Naive B cell (primary cell): ENCODE measurements at places on chromosomes 7 and 10.

DNA sequence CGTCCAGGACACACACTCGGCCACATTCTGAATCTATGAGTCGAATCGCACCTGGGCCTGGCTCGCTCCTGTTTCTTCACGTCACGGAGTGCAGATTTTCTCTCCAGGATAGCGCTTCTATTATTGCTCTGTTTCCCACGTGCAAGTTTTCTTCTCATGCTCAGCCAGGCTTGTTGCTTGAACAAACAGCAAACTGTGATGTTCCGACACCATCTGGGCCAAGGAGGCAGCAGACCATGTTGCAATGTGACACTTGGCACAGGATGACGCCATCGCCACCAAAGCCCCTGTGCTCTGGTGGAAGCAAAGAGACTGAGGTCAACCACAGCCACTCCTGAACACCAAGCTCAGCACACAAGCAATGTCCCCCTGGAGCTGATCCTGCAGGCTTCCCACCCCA is 507.1 kb upstream of the ADARB2 start:
- no peak for DNase-seq

DNA sequence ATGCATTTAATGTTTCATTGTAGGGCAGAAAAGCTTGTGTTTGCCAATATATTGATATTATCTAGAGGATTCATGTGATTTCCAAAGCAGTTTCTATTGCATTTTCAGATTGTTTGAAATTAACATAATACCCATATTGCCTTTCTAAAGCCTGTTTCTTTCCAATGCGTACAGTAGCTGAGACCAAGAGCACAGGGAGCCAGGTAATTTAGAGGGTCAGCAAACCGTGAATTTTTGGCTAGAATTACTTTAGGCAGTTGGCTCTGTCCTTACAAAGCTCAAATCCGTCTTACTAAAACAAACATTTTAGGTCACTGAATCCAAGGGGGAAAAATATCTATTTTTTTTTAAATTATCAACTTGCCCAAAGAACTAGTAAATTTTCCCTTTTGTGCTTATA is 604.9 kb upstream of the ADARB2 start:
- no peak for DNase-seq

- DNase-seq: no peak
These were observed 5.2 kb upstream of the HMX2 start for GRCh38 chr10:123142701-123143161.

GRCh38 chr10:71038091-71038633 is 149.8 kb upstream of the PCBD1 start:
- DNase-seq: no peak

- no peak for DNase-seq
These were observed 10.7 kb upstream of the ACTA2 start for GRCh38 chr10:88963318-88963717.

DNA sequence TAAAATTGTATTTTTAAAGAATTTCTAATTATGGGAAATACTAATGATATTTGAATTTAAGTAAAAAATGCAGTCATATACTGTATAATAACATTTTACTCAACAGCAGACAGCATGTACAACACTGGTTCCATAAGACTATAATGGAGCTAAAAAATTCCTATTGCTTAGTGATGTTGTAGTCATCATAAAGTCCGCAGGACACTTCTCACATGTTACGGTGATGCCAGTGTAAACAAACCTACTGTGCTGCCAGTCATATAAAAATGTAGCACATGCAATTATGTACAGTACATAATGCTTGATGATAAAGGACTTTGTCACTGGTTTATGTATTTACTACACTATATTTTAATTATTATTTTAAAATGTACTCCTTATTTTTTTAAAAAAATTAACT is 629.3 kb downstream of the IPMK start:
- DNase-seq: no peak

DNA sequence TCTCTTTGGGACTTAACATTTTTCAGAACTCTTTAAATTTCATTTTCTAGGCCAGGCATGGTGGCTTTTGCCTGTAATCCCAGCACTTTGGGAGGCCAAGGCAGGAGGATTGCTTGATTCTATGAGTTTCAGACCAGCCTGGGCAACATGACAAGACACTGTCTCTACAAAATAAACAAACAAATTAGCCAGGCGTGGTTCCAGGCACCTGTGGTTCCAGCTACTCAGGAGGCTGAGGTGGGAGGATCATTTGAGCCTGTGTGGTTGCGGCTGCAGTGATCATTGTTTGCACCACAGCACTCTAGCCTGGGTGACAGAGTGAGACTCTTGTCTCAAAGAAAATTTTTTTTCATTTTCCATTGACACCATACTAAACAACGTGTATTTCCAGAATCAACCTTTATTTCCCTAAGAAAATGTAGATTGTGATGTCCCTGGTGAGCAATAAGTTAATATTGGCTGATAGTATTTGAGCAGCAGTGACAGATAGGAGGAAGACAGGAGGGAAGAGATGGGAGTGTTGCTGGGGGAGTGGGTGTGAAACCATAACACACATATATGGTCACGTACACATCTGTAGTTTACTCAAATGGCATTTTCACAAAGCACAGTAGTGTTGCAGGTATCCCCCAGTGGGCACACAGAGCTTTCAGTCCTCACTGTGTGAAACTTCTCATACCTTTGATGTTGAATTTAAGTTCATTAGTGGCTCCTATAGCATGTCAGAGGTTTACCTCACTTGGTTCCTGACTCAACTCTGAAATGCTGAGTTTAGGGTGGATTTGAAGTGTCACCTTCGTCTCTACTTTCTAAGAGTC is 205.6 kb downstream of the AUTS2 start:
- no peak for DNase-seq

DNA sequence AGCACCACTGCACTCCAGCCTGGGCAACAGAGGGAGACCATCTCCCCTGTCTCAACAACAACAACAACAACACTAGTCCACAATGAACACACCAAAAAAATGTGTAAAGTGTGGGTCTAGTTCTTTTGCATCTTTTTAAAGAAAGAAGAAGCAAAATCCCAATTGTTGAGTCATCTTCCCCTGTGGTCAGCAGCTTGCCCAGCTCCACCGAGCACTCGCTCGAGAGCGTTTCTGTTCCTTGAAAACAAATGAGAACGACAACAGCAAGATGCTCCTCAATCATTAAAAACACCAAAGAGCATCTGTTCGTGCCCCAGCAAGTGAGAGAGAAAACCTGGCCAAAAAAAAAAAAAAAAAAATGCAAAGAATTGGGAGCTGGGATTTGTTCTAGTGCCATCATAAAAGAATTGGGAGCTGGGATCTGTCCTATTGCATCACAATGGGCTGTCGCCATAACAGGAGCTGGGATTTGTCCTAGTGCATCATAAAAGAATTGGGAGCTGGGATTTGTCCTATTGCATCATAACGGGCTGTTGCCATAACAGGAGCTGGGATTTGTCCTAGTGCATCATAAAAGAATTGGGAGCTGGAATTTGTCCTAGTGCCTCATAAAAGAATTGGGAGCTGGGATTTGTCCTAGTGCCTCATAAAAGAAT is 118.1 kb downstream of the PTPRN2 start:
- no peak for DNase-seq

DNA sequence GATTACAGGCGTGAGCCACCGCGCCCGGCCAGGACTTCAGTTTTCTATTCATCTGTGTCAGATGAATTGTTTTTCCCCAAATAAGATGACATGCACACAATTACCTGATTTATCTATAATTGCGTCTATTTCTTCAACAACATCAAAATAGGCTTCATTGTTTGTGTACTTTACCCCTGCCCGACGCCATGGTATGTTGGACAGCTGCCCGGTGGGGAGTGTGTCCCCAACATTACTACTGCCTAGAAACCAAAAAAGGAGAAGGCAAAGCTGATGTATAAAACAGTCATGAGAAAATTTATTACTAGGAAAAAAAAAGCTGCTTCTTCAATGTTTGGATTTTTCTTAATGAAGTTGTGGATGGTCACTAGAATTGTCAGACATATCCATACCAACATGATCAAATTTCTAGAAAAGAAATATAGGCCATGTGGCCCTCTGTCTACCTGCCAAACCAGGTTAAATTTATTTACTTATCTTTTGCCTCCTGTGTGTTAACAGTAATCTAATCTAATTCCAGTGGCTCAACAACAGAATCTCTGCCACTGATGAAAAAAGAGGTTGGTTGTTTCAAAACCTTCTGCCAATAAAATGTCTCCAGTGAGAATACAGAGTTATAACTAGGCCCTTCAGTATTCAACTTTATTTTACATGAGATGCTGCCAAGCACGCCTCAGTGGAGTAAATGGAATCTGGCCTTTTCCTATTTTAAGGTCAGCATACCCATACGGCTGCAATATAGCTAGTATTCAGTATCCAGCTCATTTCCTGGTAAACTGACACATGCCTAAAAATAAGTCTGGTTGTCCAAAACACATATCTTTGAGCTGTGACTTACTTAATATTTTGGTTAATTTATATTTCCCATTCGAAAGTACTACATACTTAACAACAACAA is 16.5 kb downstream of the AP3M1 start:
- no peak for DNase-seq

DNA sequence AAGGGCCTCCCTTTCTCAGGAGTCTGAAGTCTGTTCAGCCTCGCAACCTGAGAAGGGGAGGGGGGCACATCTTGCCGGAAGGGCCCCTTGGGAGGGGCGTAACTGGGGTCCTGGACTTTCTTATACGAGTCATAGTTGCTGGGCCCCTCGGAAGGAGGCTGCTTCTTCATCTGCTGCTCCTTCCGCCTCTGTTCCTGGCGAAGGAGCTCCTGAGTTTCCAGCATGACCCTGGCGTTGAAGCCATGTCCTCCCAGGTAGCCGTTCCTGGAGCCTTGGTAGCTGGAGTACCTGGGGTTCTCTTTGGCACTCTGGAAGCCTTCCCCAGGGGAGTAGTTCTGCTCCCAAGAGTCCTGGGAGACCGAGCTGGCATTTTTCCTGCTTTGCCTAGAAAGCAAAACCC is 703.9 kb downstream of the PARD3 start:
- no peak for DNase-seq

DNA sequence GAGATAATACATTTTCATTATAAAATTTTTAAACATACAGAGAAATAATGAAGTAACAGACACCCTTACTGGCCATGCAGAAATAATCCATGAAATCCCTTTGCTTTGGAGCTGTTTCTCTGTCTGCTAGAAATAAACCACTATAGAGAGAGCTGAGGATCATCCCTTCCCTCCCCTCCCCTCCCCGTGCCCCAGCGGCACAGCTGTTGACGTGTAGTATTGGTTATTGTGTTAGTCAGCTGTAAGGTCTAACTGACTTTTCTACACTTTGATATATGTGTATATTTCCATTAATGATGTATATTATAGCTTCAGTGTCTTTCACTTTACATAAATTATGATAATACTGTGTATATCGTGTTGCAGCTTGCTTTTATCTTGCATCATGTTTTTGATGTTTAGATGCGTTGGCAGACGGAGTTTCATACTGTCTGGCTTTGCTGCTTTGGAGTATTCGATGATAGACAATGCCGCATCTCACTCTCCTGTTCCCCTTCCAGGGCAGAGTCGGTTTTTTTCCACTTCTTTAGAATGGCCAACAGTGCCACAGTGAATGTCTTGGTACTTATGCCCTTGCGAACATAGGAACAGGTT is 27.4 kb upstream of the GRID1 start:
- DNase-seq: no peak

- DNase-seq: no peak
These were observed 6.0 kb downstream of the GPR158 start for GRCh38 chr10:25180801-25181200.

DNA sequence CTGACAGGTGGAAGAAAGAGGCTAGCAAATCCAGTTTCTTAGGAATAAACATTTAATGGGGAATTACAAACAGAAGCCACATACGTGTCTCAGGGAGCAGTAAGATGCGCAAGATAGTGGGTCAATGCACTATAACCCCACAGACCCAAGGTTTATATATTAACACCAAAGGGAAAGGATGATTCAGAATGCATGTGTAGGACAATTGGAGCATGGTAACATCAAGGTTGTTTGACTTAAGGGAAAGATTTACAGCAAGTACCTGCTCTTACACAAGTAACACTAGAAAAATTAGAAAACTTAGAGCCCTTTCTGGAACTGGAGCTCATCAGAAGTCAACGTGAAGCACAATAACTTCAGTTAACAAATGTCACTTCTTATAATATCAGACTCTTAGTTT is 161.1 kb upstream of the ZWINT start:
- DNase-seq: no peak

- no peak for DNase-seq
These were observed 114.1 kb downstream of the ABCA13 start for GRCh38 chr7:48285373-48285772.

DNA sequence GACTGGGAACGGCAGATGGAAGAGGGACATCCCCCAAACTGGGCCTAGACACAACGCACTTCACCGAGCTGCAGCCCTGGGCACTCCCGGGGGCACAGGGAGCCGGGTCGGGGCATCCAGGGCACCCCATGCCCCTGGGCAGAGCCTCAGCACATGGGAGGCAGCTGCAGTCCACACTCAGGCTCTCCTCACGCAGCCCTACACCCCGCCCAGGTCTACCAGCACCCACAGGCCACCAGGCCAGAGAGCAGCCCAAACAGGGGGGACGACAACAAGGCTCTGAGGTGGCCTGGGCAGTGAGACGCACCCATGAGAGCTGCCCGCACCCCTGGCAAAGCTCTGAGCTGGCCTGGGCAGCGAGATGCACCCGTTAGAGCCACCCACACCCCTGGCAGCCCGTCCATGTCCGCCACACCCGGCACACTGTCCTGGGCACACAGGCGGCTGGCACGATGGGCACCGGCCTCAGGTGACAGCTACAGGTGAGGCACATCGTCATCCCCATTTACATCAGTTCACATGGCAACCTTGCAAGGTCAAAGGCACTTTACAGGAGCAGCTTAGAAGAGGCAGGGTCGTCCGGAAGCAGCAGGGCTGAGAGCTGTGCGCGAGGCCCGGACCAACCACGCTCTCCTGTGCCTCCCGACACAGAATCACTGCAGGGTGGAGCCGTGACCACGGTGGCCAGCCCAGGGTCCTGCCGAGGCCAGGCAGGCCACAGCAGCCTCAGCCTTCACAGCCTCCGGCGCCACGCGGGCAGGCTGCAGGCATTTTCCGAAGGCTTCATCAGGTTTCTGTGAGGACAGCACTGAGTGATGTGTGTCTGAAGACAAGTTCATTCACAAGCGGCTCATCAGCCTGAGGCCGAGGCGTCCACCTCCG is 228.6 kb downstream of the MAD1L1 start:
- DNase-seq: no peak

DNA sequence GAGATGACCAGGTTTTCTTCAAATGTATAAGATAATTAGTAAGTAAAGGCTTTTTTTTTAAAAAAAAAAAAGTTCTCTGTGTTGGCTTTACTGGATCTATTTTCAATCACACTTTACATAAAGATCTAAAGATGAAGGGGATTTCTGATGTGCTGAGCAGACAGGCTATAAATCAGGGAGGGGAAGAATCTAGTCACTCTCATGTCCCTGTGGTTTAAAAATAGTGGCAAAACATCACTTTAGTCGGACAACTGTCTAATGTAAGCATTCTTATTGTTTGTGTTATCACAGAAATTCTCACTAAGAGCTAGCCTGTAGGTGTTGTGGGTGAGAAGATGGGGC is 132.7 kb downstream of the ICA1 start:
- no peak for DNase-seq

DNA sequence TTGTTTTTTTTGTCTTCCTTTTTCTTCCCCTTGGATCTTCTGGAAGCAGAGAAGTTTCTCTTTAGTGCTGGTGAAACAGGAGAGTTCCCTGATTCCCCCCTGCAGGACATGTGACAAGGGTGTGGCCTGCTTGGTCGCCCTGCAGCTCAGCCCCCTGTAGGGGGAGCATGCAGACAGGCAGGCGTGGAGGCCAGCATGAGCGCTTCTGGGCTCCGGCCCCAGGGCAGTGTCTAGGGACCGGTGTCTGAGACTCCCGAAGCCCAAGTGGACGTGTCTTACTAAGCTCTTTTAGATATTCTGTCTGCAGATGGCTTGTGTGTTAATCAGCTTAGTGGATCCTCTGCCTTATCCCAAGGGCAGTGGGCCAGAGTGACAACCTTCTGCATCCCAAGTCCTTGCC is 26.1 kb downstream of the PRSS58 start:
- DNase-seq: no peak
